ENCODE measurements at places on chromosomes 5 and 9.

GRCh38 chr9:105557804-105558610 is at the start of gene FKTN:
TSS of gene FKTN (plus strand) at chr9:105558131. CDS start at chr9:105575033, 16,902 bp downstream.
- DNase-seq = peak; percentile 76

- no peak for DNase-seq
Measured at GRCh38 chr9:90702441-90702955, 59.9 kb upstream of the DIRAS2 start.

GRCh38 chr9:17063535-17064135 is 71.2 kb upstream of the CNTLN start:
- DNase-seq = no peak

GRCh38 chr5:158820891-158821290 is 278.8 kb downstream of the EBF1 start:
- peak; percentile 52 for DNase-seq

- DNase-seq = no peak
Measured at GRCh38 chr9:112495614-112496013, 9.0 kb downstream of the KIAA1958 start.

Data from stimulated activated naive B cell treated with anti-CD40 and anti-IgM and Interleukin-4, amounts not matched to agents 10 μg/mL and 1 μg/mL and 100 μg/mL, for 72 hours (primary cell).